ENCODE measurements at places on chromosomes 7 and 10. TPM values are rescaled to one million over a fixed set of nuclear protein-coding genes. Genes with fewer than 3 reads are reported as not detected.

Gene CC2D2B
- 0.17 TPM for total RNA-seq

Gene DGKB
- not detected for total RNA-seq

Gene ZP3
- total RNA-seq: 2.8 TPM

Gene LAMB4
- 0.11 TPM for total RNA-seq

Gene VAX1
- total RNA-seq: not detected

Gene PKD2L1
- total RNA-seq: not detected

Gene SORCS1
- total RNA-seq: not detected

Gene CFAP70
- 0.26 TPM for total RNA-seq

Gene ELN
- 12.4 TPM for total RNA-seq

Gene ZNF316
- total RNA-seq: 15.8 TPM

Gene PPP1R9A
- total RNA-seq: 17.2 TPM
